ENCODE measurements at places on chromosomes 12 and 14. TPM values are rescaled to one million over a fixed set of nuclear protein-coding genes. Genes with fewer than 3 reads are reported as not detected.

The GLIPR1 gene
- total RNA-seq: 34.4 TPM

The POTEM gene
- not detected for total RNA-seq

The STXBP6 gene
- 6.4 TPM for total RNA-seq

The SLC7A8 gene
- total RNA-seq: not detected

DNA sequence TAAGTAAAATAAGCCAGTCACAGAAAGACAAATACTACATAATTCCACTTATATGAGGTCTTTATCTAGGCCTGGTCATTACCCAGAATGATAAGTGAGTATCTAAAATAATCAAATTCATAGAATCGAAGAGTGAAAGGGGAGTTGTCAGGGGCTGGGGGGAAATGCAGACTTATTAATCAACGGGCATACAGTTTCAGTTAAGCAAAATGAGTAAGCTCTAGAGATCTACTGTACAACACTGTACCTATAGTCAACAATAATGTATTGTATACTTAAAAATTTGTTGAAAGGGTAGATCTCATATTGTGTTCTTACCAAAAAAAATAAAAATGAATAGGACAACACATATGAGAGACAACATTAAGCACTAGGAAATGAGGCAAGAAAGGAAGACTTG, 13.3 kb downstream of the BTBD7 start:
- H3K4me1 ChIP-seq: peaks cover 28% of the 10 kb centered on the region
- no peak for DNase-seq
- no peaks in the 10 kb centered on the region for H3K27me3 ChIP-seq
- H3K27ac ChIP-seq: no peak overlapping the region
- no peaks in the 10 kb centered on the region for H3K36me3 ChIP-seq
- H3K4me3 ChIP-seq: no peak overlapping the region

GRCh38 chr14:66601932-66602578, 94.1 kb downstream of the GPHN start:
- no peak overlapping the region for H3K27ac ChIP-seq
- no peak overlapping the region for H3K4me3 ChIP-seq

GRCh38 chr12:15757553-15758255, 31.5 kb downstream of the EPS8 start:
- 0 out of 2 replicates have a peak, but pooled peaks cover 6% of the 10 kb centered on the region for H3K4me1 ChIP-seq
- no peaks in the 10 kb centered on the region for H3K36me3 ChIP-seq
- no peak overlapping the region for H3K27ac ChIP-seq
- DNase-seq: no peak
- H3K4me3 ChIP-seq: no peak overlapping the region

DNA sequence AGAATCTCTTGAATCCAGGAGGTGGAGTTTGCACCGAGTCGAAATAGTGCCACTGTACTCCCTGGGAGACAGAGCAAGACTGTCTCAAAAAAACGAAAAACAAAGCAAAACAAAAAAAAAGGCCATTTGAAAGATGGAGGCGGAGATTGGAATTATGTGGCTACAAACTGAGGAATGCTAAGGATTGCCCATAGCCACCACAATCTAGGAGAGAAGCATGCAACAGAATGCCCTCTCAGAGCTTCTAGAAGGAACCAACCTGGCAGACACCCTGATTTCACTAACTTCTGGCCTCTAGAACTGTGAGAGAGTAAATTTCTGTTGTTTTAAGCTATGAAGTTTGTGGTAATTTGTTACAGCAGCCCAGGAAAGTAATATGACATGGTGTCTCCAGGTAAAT, 50.1 kb upstream of the LIMA1 start:
- H3K27me3 ChIP-seq: no peaks in the 10 kb centered on the region
- H3K4me3 ChIP-seq: no peak overlapping the region
- H3K27ac ChIP-seq: no peak overlapping the region
- no peaks in the 10 kb centered on the region for H3K36me3 ChIP-seq
- H3K4me1 ChIP-seq: peaks cover 9% of the 10 kb centered on the region
- DNase-seq: no peak

- H3K27me3 ChIP-seq: no peaks in the 10 kb centered on the region
- DNase-seq: no peak
- H3K27ac ChIP-seq: no peak overlapping the region
- peaks cover 49% of the 10 kb centered on the region for H3K36me3 ChIP-seq
Measured at GRCh38 chr12:96225994-96226399, 31.8 kb downstream of the ELK3 start.

DNA sequence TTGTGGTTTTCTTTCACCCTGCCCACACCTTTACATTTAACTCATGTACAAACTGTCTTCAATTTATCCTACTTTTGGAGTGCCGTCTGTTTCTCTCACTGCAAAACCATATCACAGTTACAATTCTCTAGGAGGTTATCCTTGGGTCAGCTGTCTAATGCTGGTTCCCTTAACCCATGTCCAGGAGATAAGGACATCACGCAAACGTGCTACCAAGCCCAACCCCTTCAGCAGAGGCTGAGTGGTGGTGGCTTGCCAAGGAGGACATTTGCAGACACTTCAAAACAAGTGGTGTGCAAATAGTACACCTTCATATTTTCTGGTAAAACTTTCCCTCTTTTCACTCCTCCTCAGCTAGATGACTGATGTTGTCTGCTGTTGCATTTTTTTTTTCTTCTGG, 167.9 kb downstream of the PAX9 start:
- DNase-seq: no peak
- H3K4me1 ChIP-seq: no peaks in the 10 kb centered on the region
- no peaks in the 10 kb centered on the region for H3K36me3 ChIP-seq
- H3K27ac ChIP-seq: no peak overlapping the region
- H3K4me3 ChIP-seq: no peak overlapping the region

DNA sequence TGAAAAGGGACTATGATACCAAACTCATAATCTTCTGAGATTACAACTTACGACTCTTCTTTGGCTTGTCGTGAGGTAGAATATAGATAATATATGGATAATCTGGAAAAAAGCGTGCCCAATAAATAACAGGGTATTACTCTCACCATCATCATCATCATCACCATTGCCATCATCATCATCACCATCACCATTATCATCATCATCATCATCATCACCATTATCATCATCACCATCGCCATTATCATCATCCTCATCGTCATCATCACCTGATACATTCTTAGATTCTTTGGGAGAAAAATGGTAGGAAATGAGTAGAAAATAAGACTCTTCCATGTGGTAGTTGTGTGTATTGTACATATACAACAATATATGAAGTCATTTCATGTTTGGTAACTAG, 259.8 kb downstream of the SYT1 start:
- H3K27ac ChIP-seq: no peak overlapping the region
- H3K27me3 ChIP-seq: no peaks in the 10 kb centered on the region
- H3K4me3 ChIP-seq: no peak overlapping the region
- H3K36me3 ChIP-seq: 0 out of 2 replicates have a peak, but pooled peaks cover 4% of the 10 kb centered on the region
- no peaks in the 10 kb centered on the region for H3K4me1 ChIP-seq
- DNase-seq: no peak

DNA sequence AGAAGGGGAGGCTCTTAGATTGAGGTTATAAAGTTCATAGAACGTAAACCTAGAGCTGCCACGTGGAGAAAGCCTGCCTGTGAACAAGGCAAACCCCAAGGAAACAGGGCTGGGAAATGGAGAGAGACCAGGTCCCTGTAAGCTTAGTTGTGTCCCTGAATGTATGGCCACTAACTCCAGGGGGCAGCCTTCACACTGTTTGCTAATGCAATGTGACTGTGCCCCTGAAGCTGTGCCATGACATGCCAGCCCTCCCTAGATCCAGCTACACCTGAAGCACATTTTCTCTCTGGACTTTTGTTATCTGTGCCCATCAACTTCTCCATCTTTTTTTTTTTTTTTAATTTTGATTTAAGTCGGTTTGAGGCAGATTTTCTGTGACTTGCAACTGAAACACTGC, 60.6 kb upstream of the TMCC3 start:
- no peak for DNase-seq
- no peak overlapping the region for H3K4me3 ChIP-seq
- no peaks in the 10 kb centered on the region for H3K4me1 ChIP-seq
- H3K36me3 ChIP-seq: no peaks in the 10 kb centered on the region
- no peaks in the 10 kb centered on the region for H3K27me3 ChIP-seq
- no peak overlapping the region for H3K27ac ChIP-seq

GRCh38 chr14:68477461-68478085, 315.3 kb downstream of the ZFP36L1 start:
- no peak overlapping the region for H3K27ac ChIP-seq
- no peak for DNase-seq
- no peaks in the 10 kb centered on the region for H3K36me3 ChIP-seq
- H3K4me1 ChIP-seq: peaks cover 13% of the 10 kb centered on the region
- no peak overlapping the region for H3K4me3 ChIP-seq

- H3K36me3 ChIP-seq: no peaks in the 10 kb centered on the region
- no peaks in the 10 kb centered on the region for H3K27me3 ChIP-seq
- H3K27ac ChIP-seq: no peak overlapping the region
- H3K4me3 ChIP-seq: no peak overlapping the region
Measured at GRCh38 chr12:9808504-9808903, 18.8 kb upstream of the KLRF1 start.

DNA sequence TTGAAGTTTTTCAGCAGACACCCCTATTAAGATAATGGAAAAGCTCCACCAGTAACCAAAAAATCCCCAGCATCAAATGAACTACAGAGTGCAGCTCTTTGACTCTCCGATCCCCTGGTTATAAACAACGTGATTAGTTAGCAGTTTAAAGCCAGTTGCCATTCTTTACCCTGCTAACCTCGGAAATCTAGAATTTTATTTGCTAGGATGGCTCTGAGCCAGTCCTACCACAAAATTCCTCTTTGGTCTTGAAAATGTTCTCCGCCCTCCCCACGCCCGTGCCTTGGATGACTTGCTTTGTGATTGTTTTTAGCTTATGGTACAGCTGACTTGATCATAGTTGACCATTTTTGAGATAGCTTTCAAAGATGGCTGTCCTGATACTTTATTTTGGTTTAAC, 1.2 kb downstream of the KLHDC2 start:
- peak overlapping the region; percentile 88 for H3K4me3 ChIP-seq
- peak overlapping the region; percentile 90 for H3K27ac ChIP-seq
- H3K27me3 ChIP-seq: no peaks in the 10 kb centered on the region
- H3K36me3 ChIP-seq: peaks cover 7% of the 10 kb centered on the region
